Osteocyte (in vitro differentiated cells): ENCODE measurements at places on chromosomes 2 and 18.

GRCh38 chr2:45131587-45131986 is 122.3 kb upstream of the SIX2 start:
- DNase-seq = no peak

GRCh38 chr18:41938445-41938844 is 16.6 kb upstream of the PIK3C3 start:
- DNase-seq = no peak

- no peak for DNase-seq
Measured at GRCh38 chr2:3009483-3009882, 368.1 kb downstream of the EIPR1 start.

DNA sequence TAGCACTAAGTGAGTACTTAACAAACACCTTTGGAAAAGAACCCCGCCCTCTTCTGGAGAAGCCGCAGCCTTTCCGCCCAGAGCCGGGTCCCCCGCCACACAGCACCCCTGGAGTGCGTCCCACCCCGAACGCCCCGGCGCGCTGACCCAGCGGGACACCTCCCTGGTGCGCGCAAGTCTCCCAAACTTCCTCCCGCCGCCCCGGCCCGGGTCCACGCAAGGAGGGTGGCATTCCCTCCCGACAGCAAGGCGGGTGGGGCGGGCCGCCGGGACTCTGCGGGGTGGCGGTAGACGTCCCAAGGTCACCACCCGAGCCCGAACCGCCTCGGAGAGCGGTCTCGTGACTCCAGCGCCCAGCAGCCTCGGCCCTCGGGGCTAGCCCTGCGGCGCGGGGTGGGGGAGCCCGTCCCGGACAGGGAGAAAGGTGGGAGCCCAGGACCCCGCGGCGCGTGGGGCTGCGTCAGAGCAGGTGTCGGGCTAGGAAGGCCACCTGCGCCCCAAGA is 598 bp downstream of the CCDC93 start:
- DNase-seq = peak; percentile 85

- no peak for DNase-seq
Measured at GRCh38 chr18:8413751-8414150, 195.5 kb upstream of the RAB12 start.

DNA sequence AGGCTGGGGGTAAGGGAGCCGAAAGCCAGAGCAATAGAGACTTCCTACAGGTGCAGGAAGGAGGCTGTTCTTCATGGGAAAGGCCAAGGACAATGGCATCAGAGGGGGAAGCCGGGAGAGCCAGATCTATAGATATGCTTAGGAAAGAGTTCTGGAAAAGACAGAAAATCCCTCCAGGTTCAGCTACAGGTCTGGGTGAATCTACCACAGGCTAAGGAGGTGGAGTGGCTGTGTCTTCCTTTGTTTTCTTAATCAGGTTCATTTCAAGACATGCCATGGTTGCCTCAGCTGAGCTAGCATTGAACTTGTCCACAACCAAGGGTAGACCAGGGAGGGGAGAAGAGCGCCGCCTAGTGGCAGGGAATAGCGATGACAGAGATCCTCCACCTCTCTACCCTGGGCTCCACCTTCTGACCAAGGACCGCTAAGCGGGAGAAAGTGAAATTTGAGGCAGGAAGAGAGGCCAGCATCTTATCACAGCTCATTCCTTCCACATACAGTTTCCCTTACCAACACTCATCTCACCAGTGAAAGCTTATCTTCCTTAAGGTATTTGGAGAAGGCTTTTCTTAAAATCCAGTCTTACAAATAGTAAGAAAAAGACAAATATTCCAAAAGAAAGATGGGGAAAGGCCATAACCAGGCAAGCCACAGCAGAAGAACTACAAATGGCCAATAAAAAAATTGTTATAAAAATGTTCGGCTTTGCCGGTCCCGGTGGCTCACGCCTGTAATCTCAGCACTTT is 74.2 kb downstream of the VIT start:
- no peak for DNase-seq

DNA sequence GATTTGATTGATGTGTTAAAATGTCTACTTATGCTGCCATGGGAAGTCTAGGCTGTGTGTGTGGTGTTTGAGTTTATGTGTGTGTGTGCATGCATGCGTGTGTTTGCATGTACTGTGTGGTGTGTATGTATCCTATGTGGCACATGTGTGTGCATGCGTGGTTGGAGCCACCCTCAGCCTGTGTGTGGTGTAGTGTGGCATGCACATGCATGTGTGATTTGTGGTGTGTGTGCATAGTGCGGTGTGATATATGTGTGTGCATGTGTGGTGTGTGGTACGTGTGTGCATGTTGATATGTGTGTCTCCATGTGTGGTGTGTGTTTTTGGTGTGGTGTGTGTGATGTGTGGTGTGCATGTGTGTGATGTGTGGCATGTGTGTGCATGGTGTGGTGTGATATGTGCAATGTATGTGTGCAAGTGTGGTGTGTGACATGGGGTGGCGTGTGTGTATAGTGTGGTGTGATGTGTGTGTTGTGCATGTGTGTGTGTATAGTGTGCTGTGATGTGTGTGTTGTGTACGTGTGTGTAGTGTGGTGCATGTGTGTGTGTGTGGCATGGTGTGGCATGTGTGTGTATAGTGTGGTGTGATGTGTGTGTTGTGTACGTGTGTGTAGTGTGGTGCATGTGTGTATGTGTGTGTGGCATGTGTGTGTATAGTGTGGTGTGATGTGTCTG is 66.6 kb upstream of the HDAC4 start:
- DNase-seq = peak; percentile 70

- DNase-seq = peak; percentile 89
Measured at GRCh38 chr2:25673300-25674076, at the start of gene DTNB. TSS of gene DTNB (minus strand) at chr2:25673577. CDS start at chr2:25652660, 20,917 bp downstream.

- DNase-seq = no peak
Measured at GRCh38 chr18:77876319-77876865, 626.7 kb downstream of the GALR1 start.

DNA sequence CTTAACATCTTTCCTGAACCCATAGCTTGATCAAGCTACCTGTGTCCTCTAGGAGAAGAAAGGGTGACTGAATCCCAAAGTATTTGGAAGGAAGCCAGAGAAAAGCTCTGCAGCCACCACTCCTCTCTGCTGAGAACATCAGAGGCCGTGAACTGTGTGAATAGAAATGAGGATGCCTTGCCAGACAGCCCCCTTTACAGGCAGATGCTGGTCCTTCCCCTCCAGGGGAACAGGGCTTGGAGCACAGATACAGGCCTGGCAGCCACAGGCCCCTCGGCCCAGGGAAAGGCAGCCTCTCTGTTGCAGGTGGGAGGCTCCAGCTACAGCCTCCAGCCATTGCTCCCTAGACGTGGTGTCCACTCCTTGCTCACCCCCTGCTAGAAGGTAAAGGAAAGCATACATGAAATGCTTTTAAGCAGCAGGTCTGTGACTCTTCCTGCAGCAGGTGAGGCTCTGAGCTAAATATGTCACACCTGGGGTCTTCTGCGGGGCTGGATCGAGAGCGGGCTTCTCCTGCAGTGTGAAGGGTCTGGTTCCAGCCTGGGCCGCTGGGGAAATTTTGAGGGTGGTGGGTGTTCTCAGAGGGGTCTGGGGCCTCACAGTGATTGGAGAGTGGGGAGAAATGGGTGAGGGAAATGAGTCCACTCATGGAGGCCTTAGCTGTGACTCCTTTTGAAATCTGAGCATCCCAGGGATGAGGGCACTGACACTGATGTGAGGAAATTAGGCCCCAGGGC is 234.0 kb downstream of the KLHL29 start:
- DNase-seq = no peak
